Left lung (tissue), 14 donors: ENCODE measurements at places on chromosomes 2 and 18. TPM values are rescaled to one million over a fixed set of nuclear protein-coding genes. Genes with fewer than 3 reads are reported as not detected.

Gene UGT1A8
- not detected for total RNA-seq

Gene PSD4
- total RNA-seq: 29.8 TPM

Gene TCF23
- 0.50 TPM for total RNA-seq

Gene PPP1R1C
- 11.8 TPM for total RNA-seq

Gene VWA3B
- total RNA-seq: not detected

Gene DHRS9
- 8.5 TPM for total RNA-seq

Gene ANKRD29
- 23.1 TPM for total RNA-seq

DNA sequence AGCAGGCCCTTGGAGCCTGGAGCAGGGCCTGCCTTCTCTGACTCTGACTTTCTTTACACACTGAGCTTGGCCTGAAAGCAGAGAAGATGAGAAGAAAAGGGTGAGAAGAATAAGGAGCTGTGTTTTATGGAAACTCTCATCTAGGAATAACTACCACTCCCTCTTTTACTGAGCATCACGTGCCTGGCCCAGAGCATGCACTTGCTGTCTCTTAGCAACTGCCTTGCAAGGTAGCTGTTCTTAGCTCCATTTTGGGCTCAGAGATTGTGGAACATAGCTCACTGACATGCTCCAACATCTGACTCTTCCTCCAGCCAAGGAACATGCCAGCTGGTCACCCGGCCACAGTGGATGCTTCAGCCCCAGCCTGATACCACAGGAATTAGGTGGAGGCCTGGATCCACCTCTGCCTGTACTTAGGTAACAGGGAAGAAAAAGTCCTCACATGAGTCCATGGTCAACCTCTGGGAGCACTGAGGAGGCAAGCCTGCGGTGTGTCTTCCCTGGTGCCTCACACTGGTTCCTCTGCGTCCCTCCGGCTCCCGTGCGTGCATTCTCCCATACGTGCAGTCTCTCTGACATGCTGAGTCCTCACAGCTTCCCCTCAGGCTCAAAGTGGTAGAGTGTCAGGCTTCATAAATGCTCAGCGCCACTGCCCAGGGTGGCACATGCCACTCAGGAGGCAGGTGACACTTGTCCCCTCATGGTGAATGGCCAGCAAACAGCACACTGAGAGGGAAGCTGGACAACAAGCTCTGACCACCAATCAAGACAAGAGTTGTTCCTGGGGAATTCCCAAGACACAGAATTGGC is 35.7 kb downstream of the AMER3 start:
- DNase-seq: no peak

GRCh38 chr2:201759567-201759966 is 21.2 kb downstream of the ALS2 start:
- DNase-seq: no peak

DNA sequence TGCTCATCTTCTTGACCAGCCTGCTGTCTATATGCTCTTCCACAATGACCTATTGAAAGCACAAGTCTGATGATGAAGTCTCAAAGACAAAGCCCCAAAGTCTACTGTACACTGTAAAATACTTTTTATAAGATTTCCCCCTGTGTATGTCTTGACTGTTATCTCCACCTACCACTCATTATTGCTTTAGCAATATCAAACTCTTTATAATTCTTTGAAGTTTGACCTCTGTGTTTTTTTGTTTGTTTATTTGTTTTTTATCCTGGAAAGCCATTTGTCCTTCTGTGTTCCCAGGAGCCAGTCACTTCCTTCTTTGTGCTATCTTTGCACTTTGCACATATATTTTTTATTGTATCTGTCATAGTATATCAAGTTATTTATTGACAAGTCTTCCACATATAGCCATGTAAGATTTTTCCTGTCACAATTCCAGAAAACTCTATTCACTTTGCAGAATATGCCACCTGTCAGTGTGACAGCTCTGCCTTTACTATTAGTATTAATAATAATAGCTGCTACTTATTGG is 66.3 kb downstream of the RND3 start:
- DNase-seq: no peak

GRCh38 chr2:46314065-46314835 is 17.0 kb downstream of the EPAS1 start:
- no peak for DNase-seq

DNA sequence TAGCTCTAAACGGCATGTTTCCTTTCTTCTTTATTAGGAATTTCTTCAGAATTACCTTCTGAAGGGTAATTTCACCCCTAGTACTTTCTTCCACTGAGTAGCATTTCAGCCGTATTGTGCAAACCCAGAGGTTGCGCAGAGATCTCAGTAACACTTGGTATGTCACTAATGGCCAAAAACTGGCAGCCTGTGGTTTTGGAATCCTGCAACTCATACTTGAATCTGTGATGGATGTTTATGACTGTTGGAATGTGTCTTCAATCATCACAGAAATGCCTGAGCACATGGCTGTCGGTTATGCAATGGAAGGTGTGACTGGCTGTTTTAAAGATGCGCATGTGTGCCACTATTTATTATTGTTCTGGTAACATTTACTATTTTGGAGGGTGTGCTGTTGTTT is 100.0 kb downstream of the COLEC12 start:
- DNase-seq: peak; percentile 64

GRCh38 chr2:25115249-25115883 is 53.0 kb downstream of the POMC start:
- no peak for DNase-seq

- no peak for DNase-seq
Measured at GRCh38 chr2:42908518-42909200, 116.3 kb upstream of the HAAO start.

DNA sequence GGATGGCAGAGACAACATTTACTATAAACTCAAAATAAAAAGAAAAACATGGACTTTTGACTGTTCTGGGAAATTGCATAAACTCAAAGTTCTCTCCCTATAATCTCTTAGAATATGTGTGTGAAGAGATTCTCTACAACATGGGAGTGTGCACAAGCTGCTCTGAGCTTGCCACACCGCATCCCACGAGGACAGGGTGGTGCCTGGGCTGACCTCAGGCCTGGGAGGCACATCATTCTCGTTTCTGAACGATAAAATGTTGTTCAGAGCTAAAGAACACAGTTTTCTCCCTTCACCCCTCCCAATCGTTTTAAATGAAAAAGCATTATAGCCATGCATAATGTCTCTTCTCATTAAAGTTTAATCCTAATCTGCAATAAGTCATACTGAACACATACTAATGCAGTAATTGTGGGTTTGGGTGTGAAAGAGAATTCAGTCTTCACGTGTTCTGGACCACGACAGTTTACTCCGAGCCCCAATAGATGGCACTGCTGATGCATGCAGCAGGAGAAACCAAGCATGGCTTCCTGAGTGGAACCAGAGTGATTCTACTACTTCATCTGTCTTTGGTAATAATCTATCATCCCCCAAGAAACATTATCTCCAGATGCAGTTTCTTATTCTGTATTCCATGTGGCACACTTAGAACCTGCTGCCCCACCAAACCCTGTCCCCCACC is 46.9 kb upstream of the LAMA1 start:
- DNase-seq: no peak

GRCh38 chr2:74481961-74482800 is 617 bp downstream of the CCDC142 start:
- DNase-seq: no peak

GRCh38 chr2:219362524-219363164 is 25.1 kb downstream of the DNPEP start:
- DNase-seq: no peak

DNA sequence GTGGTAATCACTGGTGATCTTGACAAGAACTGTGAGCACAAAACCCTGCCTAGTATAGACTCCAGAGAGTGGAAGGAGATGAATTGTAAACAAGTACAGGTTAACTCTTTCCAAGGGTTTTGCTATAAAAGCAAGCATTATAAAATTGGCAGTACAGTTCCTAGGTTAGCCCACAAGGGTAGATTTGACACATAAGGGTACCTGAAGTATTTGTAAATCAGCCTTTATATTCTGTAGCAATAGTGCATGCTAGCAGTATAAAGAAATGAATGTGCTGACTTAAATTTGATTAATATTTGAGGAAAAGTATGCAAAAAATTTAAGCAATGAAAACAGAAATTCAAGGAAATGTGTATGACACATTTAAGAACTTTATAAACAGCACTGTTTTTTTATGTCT is 42.4 kb downstream of the SP3 start:
- DNase-seq: no peak

- DNase-seq: no peak
Measured at GRCh38 chr18:4599312-4599711, 144.2 kb upstream of the DLGAP1 start.

DNA sequence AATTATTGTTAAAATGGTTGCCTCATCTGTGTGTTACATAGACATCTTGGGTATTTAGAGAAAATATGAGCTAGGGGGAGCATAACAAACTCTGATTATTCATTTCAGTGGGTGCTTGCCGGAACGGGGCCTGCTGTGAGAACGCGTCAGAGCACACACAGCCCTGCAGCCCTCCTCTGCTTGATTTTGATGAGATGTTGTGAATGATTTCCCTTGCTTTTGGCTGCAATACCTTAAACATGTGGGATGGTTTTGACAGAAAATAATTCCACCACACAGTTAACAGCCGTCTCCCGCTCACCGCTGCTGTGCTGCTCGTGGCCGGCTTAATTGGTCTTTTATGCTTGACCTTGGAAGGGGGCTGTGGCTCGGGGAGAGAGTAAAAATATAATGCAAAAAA is 49.9 kb upstream of the TXNDC2 start:
- no peak for DNase-seq

DNA sequence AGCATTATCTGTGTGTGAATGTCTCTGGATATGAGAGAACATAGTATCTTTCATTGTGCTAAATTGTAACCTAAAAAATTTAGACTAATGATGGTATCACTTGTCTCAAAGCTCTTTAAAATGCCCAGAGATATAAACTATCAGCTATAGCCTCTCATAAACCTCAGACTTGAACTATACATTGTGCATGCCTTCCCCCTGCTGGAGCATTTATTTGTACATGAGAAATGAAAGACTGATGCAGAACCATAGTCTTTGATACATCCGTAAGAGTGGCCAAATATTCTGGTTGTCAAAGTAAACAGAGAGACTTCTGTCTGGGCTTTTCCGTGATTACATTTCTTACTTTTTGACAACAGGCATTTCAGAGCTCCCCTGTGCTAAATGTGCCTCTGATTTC is 71.9 kb upstream of the CCDC68 start:
- no peak for DNase-seq

DNA sequence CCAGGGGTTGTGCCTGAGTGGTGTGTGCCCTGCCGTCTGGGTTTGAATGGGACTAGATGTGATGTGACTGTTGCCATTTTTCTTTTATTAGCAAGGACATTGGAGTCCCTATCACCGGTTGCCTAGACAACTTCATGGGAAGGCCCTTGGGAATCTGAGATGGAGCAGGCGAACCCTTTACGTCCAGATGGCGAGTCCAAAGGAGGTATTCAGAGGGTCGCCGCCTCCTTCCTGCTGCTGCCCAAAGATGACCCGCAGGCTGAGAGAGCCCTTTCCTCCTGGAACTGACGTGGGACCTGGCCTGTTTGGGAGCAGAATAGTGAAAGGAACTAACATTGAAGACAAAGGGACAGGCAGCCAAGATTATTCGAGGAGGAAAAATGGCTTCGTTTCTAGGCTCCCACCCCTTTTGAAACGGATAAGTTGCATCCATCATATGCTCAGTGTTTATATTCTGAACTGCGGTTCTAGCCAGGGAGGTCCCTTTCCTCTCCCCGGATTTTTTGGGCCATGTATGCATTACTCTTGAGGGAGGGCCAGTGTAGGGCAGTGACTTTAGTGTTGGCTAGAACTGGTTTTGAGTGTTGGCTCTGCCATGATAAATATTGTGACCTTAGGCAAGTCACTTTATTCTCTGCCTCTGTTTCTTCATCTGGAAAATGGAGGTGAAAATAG is 673 bp downstream of the CENPO start:
- no peak for DNase-seq

- no peak for DNase-seq
Measured at GRCh38 chr2:57859755-57860154, 186.9 kb upstream of the VRK2 start.

DNA sequence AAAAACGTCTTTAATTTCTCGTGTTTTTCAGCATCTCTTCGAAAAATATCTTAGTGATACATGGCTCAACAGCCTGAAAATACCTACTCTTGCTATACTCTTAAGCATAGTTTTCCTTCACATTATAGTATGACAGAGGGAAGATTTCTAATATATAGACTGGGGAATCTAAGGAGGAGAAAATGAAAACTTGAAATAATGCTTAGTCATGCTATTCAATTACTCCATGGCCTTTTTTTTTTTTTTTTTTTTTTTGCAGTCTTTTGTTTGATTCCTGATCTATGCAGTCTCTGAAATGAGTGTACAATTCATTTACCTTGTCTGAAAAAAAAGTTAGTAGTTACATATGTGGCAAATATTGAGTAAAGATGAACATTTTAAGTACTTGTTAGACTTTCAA is 337.8 kb downstream of the ARHGAP15 start:
- DNase-seq: no peak

DNA sequence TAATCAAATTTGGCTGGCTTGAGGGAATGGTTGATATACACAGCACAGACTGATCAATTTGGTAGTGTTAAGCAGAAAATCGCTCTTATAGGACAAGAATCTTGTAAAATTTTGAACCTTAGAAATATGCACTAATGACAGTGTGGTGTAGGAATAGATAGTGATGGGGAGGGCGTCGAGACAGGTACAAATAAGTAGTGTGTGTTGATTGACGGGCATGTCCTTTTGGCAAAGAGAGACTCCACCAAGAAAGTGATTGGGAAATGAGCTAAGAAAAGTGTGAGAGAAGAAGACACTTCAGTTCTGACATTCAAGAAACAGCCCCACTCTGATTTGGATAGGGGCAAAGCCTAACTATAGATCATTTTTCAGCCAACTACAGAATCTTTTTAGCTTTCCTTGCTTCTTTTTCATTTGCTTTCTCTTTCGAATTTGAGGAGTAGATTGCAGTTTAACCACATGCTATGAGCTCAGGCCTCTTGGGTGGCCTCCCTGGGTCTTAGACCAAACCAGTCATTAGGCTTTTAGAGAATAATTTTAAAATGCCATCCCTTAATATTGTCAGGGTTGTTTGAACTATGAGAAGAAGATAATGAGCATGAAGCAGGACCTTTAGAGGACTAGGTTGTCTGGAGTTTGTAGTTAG is 127.1 kb downstream of the CERS6 start:
- DNase-seq: no peak

GRCh38 chr2:216516730-216517350 is 18.2 kb downstream of the RPL37A start:
- no peak for DNase-seq

- DNase-seq: no peak
Measured at GRCh38 chr2:74457129-74457548, 1.1 kb upstream of the WBP1 start.

- DNase-seq: no peak
Measured at GRCh38 chr18:5159080-5159479, 38.0 kb downstream of the AKAIN1 start.
